ENCODE measurements at places on chromosomes 4 and X.

DNA sequence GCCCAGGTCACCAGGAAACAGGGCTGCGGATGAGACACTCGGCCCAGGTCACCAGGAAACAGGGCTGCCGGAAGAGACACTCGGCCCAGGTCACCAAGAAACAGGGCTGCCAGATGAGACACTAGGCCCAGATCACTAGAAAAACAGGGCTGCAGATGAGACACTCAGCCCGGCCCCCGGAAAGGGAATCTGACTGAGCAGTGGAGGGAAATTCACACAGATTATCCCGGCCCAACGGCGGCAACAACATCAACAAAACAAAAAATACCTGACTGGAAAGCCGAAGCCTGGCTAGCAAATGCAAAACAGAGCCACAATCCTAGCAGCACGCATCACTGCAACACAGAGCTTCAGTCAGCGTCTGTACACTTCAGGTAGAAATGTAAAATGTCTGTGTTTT, 20.7 kb downstream of the AFAP1 start:
- DNase-seq, result no peak

DNA sequence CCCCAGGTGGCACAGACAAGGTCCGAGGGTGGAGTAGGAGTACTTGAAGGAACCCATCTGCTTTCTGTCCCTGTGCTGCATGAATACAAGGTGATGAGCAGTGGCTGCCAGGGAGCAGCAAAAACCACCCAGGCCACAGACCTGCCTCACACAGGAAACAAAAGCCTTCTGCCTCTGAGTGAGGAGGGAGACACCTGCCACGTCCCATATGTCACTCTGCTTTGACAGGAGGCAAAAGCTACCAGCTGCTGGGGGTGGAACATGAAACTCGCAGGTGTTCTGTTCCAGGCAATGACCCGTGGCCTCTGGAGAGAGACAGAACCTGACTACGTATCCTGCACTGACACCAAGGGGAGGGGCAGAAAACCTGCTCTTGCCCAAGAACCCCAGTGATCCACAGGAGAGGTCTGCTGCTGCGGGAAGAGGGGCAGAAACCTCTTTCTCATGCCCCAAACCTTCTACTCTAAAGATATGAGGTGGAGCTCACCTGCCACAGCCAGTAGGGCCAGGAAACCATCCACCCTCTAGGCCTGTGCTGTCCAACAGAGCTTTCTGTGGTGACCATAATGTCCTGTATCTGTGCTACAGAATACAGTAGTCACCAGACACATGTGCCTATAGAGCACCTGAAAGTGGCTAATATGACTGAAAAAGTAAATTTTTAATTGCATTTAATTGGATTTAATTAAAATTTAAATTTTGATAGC, 172.9 kb downstream of the PRDM5 start:
- DNase-seq, result no peak

- DNase-seq, result no peak
Measured at GRCh38 chr4:69822198-69822597, 37.7 kb downstream of the SULT1E1 start.

DNA sequence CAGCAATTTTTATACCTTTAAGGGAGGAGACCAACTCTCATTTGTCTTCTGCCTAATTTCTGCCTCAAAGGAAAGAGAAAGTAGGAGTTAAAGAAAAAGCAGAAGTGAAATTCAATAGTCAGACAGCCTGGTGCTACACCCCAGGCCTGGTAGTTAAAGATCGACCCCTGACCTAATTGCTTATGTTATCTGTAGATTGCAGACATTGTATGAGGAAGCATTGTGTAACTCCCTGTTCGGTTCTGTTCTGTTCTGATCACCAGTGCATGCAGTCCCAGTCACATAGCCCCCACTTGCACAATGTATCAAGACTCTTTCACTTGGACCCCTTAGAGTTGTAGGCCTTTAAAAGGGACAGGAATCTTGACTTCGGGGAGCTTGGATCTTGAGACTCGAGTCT, 335.9 kb upstream of the AR start:
- DNase-seq, result no peak

- DNase-seq, result no peak
Measured at GRCh38 chr4:171288816-171289432, 524.3 kb upstream of the GALNTL6 start.

GRCh38 chr4:181670506-181670905, 572.7 kb upstream of the TENM3 start:
- DNase-seq, result no peak

- no peak for DNase-seq
Measured at GRCh38 chrX:108412783-108413182, 25.4 kb downstream of the COL4A6 start.

GRCh38 chr4:183905081-183905592, at the start of gene STOX2:
STOX2 (plus strand) TSS chr4:183905307; CDS start chr4:183906791, 1,484 bp downstream.
- DNase-seq, result peak; percentile 79

DNA sequence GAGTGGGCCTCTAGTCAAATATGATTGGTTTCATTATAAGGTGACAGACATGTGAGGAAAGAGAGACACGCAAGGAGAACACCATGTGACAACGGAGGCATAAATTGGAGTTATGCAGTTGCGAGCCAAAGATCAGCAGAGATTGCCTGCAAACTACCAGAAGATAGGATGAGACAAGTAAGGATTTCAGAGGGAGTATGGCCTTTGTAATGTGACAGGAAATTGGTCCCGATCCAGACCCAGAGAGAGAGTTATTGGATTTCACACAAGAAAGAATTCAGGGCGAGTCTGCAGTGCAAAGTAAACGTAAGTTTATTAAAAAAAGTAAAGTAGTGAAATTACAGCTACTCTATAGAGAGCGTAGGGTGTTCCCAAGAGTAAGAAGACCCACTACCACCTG, 35.7 kb upstream of the NDST4 start:
- no peak for DNase-seq

GRCh38 chr4:152209772-152210493, 326.0 kb downstream of the FBXW7 start:
- no peak for DNase-seq

GRCh38 chrX:150324919-150325318, 38.2 kb upstream of the MAMLD1 start:
- no peak for DNase-seq

- DNase-seq, result no peak
Measured at GRCh38 chr4:124499261-124499660, 213.3 kb downstream of the ANKRD50 start.

GRCh38 chr4:127782025-127782274, 172 bp upstream of the HSPA4L start:
- DNase-seq, result peak; percentile 78

DNA sequence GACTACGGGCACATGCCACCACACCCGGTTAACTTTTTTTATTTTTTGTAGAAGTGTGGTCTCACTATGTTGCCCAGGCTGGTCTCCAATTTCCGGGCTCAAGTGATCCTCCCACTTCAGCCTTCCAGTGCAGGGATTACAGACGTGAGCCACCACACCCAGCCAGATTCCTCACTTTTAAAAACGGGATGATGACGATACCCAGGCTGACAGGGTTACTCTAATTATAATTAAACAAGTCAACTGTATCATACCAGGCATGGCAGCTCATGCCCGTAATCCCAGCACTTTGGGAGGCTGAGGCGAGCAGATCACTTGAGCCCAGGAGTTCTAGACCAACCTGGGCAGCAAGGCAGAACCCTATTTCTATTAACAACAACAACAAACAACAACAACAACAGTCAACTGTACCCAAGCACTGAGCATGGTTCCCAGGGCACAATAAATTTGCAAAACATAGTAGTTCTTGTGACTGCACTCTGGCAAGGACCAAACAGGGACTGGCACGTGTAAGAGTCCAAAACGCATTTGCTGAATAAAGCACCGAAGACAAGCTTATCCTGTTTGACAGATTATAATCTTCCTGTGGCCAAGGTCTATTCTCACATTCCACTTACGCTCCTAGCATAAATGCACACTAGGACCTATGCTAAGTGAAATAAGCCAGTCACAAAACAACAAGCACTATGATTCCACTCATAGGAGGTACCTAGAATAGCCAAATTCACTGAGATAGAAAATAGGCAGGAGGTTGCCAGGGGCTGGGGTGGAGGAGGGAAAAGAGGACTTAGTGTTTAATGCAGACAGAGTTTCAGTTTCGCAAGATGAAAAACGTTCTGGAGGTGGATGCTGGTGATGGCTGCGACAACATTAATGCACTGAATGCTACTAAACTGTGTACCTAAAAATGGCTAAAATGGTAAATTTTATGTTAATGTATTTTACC, 77.5 kb downstream of the IRF2 start:
- no peak for DNase-seq

- DNase-seq, result no peak
Measured at GRCh38 chr4:184806229-184806550, 19.6 kb downstream of the ACSL1 start.
